Aorta (tissue), 5 donors: ENCODE measurements at places on chromosomes 7 and 10.

DNA sequence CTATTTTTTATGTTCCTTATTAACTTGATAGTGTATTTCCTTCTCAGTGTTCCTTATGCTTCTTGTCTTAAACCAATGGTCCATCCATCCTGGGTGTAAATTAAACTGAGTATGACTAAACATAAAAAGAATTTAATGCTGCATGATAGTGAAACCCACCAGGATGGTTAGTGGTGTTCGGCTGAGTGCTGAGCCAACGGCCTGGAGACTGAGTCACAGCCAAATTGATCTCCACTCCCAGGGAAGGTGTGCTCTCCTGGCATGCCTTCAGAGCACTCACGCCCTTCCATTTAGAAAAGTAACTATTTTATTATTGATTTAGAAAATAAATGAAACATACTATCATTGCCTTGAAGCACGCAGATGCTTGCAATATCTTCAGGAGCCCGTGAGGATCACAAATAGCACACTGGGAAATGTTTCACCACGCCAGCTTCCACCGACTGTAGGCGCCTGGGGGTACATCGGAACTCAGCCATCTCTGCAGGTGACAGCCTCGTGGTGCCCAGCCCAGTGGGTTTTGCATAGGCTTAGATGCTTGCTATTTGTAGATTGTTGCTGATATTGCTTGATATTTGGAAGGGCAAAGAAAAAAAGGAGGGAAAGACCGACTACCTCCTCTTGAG lies 40.0 kb upstream of the LOXL4 start:
- no peak for DNase-seq

DNA sequence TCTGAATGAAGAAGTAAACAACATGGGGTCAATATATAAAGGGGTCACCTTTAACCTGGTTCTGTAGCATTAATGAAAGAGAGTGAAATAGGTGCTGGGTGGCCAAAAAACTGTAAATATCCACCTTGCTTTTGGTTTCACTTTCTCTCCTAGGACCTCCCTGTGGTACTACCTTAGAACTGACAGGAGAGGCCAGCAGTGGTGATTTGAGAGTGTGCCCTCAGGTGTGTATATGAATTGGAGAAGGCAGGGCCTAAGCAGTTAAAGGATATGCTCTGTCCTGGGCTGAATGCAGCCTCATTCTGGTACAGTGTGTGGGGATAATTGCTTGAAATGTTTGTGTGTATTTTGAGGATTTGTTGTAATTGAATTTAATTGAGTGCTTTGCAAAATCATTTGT lies 62.0 kb downstream of the BBS9 start:
- no peak for DNase-seq

DNA sequence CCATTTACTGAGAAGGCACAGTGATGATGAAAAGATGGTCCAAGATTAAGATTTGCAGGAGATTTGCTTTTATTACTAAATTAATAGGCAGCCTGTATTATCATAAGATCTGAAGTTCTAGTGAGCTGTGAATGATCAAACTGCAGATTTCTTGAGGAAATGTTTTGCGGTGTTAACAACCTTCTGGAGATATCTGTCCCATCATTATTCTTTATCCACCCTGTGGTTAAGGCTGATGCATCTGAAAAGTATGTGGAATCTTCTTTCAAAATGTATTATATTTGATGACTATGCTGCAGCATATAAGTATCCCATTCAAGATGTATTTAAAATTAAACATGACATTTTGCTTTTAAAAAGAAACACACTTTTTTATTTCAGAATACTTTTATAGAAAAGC lies 150.3 kb downstream of the POLR1F start:
- no peak for DNase-seq

- DNase-seq, result no peak
These were observed 5.2 kb downstream of the ZNF316 start for GRCh38 chr7:6642239-6642839.

- DNase-seq, result no peak
These were observed 43.0 kb downstream of the SUFU start for GRCh38 chr10:102546606-102547320.

- DNase-seq, result no peak
These were observed 6.8 kb downstream of the ORAI2 start for GRCh38 chr7:102439963-102440795.

- DNase-seq, result peak; percentile 57
These were observed 222.2 kb upstream of the SH2B2 start for GRCh38 chr7:102064361-102065025.

- DNase-seq, result no peak
These were observed 178.6 kb upstream of the BET1 start for GRCh38 chr7:94182721-94183120.

DNA sequence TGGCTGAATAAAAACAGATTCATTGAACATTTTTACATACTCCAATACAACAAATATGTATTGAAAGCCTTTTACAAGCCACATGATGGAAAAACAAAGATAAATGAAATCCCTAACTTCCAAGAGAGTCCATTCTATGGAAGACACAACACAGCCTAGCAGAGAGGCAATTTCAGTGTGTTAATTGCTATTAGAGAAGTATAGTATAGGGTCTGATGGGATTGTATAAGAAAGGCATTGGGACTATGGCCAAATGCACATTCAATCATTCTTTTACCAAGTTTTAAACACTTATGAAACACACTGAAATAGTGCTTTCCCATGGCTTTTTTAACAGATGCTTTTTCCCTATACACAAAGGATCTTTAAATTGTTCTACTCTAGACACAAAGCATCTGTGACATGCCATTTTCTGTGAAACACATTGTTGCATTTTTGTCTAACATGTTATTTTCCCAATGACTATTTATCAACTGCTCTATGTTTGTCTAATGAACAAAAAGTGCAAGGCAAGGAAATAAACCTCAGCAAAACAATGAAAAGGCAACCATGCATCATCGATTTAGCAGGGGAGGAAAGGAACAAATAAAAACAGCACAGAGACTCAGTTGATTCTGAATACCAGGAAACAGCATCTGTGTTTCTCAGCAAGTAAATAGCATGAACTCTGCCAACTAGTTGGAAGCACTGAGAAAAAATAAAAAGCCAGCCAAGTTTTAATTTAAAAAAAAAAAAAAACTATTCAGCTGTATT lies 42.4 kb upstream of the PHYHIPL start:
- DNase-seq, result no peak
